ENCODE measurements at places on chromosomes 3 and 15. TPM values are rescaled to one million over a fixed set of nuclear protein-coding genes. Genes with fewer than 3 reads are reported as not detected.

- DNase-seq, result no peak
Measured at GRCh38 chr3:48478626-48479555, 25.1 kb downstream of the SHISA5 start.

DNA sequence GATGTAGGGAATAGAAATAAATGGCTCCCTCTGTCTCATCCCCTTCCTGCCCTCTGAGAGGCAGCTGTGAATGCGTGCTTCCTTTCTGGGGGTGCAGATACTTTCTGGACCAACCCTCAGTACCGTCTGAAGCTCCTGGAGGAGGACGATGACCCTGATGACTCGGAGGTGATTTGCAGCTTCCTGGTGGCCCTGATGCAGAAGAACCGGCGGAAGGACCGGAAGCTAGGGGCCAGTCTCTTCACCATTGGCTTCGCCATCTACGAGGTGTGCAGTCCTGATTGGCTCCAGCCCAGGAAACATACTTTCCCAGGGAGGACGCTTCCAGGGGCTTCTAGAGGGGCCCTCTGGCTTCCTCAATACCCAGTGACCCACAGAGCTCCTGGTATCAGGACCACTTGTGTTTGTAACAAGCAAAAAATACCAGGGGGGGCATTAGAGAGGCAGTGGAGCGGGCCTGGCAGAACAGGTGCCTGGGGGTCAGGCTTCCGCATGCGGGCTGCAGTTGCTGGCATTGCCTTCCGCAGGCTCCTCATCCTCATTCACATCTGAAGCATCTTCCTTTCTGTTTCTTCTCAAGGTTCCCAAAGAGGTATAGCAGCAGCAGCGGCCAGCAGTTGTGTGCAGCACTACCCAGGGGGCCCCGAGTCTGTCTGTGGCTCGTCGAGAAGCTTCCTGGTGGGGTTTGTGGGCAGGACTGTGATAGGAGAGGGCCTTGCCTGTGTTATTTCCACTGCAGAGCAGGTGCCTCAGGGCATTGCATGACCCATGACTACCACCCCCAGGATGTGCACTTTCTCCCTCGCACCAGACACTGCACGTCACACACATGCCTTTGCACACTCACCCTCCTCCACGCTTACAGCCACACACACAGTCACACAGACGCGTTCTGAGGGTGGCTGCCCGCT is 42.5 kb downstream of the CAPN3 start:
- DNase-seq, result no peak

BCHE gene
- total RNA-seq, result not detected

EMC7 gene
- total RNA-seq, result 60.1 TPM

DNA sequence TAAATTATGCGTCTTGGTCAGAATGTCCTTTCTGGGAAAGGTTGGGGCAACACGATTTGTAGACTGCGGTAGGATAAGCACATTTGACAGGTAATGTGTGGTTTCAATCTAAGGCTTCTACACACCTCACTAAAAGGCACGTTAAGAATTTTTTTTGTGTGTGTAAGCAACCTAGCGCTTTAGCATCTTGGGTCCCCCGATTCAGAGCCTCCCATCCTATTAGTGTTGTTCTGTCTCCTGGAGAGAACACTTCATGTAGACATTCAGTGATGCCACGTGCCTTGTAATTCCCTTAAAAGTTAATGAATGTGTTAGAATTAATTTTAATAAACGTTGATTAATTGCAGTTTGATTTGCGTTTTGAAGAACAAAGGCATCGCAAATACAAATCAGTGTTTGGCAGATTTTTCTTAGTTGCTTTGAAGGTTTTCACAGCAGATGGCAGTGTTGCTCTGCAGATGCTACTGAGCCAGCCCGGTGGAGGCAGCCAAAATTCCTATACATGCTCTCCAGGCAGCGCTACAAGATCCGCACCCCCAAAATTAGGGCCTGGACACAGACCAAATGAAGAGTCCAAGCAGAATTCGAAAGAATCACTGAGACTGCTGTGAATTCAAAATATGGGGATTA is 63.5 kb downstream of the OTOL1 start:
- no peak for DNase-seq

All from activated naive CD4-positive, alpha-beta T cell treated with anti-CD3 and anti-CD28 coated beads, Interleukin-2, amount 50 U/mL, for 72 hours (primary cell).